Activated gamma-delta T cell treated with anti-CD3 and anti-CD28 coated beads, Interleukin-2, amount 50 U/mL, for 16 hours (primary cell): ENCODE measurements at places on chromosomes 7 and 10.

DNA sequence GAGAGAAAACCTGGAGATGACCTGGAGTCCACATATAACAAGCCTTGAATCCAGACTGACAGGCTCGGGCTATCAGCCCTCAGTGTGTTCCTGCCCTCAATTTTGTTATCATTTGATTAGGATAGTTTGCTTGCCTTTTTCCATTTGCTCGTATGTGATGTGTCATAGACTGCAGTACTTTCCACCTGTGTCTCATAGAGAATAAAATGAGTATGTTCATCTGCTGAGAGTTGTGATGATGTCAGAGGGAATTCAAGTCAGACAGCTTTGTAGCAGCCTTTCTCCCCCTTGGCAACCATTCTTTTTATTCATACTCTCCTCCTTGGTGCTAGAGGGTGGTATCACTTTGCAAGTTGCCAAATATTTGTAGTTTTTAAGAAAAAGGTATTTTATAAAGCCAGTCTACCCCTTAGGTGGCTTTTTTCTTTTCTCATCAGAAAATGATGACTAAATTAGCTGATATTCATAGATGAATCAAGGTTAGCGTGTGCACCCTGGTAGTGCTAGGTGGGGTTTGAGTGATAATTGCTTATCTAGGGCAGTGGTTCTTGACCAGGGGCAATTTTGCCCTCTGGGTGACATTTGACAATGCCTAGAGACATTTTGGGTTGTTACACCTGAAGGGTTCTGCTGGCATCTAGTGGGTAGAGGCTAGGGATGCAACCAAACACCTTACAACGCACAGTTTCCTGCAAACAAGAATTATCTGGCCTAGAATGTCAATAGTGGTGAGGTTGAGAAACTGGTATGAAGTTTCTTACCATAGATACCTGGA, 5.4 kb downstream of the SGPL1 start:
- DNase-seq: no peak

GRCh38 chr7:115229401-115230105, 307.7 kb downstream of the MDFIC start:
- DNase-seq: no peak

GRCh38 chr7:150378115-150378852, 846 bp upstream of the ZNF775 start:
- no peak for DNase-seq

- DNase-seq: no peak
Observed at GRCh38 chr10:96833220-96834001, 1.3 kb downstream of the LCOR start.

DNA sequence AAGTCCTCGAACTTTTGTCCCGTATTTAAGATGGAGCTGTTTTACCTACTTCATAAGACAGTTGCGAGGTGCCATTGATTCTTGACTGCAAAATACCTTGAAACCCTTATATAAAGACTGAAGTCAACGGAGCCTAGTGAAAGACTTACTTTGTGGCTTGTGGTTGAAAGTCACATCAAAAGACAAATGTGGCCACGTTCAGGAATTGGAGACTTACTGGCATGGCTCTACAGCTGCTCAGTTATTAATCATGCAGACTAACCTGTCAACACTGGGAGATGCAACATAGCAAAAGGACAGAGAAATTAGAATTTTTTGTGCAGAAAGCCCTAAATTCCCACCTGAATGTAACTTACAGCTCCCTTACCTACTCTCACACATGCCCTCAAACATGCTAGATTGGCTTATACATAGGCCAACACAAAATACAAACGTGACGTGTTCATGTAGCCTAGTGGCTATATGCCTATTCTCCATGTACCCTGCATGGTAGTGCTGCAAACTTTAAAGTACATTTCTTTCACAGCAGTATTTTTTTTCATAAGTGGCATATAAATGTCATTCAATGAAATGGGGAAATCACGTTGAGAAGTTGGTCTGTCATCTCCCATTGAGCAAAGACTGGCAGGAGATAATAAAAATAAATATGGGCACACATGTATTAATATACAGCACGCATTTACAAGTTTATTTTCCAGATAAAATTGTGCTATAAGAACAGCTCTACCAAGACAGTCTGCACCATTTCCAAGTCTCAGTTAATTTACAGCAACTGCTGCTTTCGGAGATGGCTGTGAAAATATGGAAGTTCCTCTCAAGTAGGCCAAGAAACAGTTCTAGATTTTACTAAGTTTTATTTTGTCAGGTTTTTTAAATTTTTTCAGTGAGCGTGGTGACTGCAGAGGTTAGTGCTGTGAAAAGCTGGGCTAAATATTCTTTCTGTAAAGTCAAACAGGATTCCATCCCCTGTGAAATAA, 170.4 kb upstream of the C7orf33 start:
- DNase-seq: no peak

- DNase-seq: no peak
Observed at GRCh38 chr10:2079603-2080078, 342.3 kb upstream of the ADARB2 start.

- DNase-seq: no peak
Observed at GRCh38 chr7:48426966-48427555, 255.8 kb downstream of the ABCA13 start.

- DNase-seq: no peak
Observed at GRCh38 chr7:4072161-4072925, 609.8 kb upstream of the FOXK1 start.

DNA sequence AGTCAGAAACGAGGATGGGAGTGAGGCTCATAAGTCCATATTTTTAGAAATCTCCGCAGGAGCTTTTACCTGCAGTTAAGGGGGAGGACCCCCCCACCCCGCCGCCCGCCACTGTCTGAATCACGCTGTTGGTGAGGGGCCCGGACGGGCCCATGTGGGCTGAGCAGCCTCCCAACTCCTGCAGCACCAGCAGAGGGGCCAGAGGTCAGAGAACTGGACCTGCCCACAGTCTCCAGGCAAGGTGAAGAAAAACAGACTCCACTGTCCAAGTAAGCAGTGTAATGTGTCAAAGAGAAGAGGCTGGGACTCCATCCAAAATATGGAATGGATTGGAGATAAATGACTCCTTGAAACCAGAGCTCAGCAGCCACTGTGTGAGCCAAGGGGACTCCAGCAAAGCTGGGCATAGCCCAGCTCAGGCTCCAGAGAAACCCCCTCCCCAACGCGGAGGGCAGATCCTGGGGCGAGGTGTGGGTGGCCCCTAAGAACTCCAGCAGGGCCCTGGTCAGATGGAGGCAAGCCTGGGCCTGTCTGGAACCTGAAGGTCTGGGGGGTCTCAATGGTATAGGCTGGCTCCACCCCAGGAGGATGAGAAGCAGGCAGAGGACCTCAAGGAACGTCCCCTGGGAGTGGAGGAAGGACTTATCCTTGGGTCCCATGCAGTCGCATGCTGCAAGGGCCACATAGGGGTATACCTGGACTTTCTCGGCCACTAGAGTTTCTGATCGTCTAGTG, 128.5 kb upstream of the TNS3 start:
- DNase-seq: no peak

GRCh38 chr7:150631084-150631826, 930 bp downstream of the GIMAP6 start:
- no peak for DNase-seq

- DNase-seq: no peak
Observed at GRCh38 chr10:43808136-43808535, 159.5 kb upstream of the ZNF32 start.

GRCh38 chr7:42198974-42199668, 37.9 kb downstream of the GLI3 start:
- DNase-seq: no peak

DNA sequence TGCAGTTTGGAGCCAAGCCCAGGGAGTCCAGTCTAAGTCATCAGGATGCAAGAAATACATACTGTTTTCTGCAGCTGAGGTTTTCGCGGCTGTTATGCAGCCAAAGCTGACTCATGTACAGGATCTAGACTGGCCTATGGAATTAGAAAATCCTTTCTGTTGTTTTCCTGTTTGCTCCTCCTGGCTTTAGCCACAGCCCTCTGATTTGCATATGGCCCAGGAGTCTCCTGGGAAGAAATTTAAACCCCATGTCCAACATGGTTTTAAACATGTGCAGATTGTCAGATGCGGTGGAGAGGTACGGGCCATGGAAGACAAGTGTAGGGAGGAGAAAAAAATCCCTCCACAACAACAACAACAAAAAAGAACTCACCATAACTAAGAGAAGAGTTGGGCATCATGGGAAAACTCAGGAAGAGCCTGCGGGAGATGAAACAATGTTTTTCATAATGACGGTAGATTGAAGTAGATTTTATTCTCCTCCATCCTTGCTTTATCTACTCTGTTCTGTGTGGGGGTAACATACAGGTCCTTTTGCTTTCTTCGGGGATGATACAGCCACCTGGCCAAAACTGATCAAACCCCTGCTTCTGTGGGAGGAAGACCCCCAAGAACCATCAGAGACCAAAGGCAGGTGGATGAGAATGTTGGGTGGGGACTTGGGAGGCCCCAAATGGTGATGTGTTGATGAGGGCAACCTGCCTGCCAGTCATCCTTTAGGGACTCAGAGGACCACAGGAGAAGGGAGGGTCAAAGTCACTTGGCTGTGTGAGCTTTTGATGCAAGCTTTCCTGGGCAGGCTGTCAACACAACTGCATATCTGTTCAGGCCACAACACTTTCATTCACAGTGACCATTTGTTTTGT, 29.8 kb upstream of the GNA12 start:
- no peak for DNase-seq

DNA sequence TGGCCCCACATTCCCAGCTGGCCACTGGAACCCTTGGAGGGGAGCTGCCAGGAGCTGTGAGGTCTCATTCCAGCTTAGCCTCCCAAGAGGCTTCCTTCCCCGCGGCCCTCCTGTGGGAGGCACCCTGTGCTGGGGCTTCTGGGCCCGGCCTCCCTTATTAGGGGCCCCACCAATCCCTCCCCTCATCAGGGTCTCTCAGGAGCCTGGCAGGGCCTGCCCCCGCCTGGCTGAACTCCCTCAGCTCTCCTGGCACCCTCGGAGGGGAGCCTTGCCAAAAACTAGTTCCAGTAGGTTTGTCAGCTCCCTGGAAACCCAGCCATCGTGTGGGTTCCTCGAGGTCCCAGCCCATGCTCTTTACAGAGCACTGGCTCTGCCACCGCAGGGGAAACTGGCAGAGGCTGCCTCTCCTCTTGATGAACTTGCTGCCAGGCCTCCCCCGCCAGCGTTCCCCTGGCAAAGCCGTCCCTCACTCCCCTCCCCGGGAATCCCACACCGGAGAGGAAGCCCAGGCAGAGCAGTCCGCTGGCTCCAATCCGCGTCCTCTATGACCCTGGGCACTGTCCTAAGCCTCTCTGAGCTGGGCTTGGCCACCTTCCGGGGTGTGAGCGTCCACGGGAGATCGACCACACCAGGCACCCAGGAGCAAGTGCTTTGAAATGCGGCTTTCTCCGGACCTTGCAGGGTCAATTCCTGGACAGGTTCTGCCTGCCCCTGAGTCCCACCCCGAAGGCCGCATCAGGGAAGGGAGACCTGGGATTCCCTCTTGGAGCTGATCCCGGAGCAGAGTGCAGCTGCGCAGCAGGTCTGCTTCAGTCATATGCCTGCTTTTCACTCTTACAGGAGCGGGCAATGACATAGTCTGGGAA, 139.8 kb downstream of the ARHGAP22 start:
- no peak for DNase-seq

- no peak for DNase-seq
Observed at GRCh38 chr7:97118306-97118917, 914 bp downstream of the SDHAF3 start.

DNA sequence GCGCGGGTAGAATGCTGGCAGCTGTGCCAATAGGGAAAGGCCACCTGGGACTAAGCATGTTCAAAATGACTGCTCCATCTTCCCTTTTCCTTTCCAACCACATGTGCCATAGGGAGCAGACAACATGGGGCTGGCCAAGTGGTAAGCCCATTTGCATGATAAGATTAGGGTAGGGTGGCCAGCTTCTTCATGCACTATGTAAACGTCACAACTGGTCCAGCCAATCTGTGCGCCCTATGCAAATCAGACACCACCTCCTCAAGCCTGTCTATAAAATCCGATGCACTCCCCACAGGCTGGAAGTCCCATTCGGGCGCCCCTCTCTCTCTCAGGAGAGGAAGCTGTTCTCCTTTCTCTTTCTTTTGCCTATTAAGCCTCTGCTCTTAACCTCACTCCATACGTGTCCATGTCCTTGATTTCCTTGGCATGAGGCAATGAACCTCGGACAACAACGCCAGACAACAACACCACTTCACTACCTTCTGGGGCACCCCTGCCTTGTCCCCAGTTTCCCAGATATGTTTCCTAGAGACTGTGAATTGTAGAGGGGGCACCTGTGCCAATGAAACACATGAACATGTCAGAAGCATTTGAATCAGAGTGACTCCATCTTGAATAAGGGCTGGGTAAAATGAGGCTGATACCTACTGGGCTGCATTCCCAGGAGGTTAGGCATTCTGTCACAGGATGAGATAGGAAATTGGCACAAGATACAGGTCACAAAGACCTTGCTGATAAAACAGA, 19.1 kb upstream of the EXOC6 start:
- no peak for DNase-seq

GRCh38 chr10:84179059-84179710, 5.6 kb downstream of the GPR15LG start:
- no peak for DNase-seq

DNA sequence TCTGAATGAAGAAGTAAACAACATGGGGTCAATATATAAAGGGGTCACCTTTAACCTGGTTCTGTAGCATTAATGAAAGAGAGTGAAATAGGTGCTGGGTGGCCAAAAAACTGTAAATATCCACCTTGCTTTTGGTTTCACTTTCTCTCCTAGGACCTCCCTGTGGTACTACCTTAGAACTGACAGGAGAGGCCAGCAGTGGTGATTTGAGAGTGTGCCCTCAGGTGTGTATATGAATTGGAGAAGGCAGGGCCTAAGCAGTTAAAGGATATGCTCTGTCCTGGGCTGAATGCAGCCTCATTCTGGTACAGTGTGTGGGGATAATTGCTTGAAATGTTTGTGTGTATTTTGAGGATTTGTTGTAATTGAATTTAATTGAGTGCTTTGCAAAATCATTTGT, 62.0 kb downstream of the BBS9 start:
- no peak for DNase-seq

- no peak for DNase-seq
Observed at GRCh38 chr7:30225863-30226613, 58.4 kb upstream of the ZNRF2 start.

- no peak for DNase-seq
Observed at GRCh38 chr7:78055001-78055573, 256.5 kb downstream of the PHTF2 start.

DNA sequence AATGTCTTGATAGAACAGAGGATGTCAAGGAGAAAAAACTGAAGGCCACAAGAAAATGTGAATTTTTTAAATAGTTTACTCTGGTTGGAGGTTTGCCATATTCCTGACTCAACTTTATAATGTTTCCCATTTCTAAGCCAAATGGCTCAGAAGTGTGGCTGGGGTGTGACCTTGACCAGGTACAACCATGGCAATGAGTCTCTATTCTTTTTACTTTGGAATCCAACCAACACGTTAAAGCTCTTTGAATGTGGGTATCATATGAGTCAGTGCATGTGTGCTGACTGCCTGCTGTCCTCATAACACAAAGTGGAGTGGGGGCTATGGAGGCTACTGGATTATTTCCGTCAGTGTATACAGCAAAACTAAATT, 33.5 kb upstream of the DLD start:
- no peak for DNase-seq

- no peak for DNase-seq
Observed at GRCh38 chr7:3957472-3958108, 656.5 kb downstream of the SDK1 start.

- no peak for DNase-seq
Observed at GRCh38 chr7:5533821-5534367, 110.3 kb upstream of the TNRC18 start.
